NCI-H1930 (cell line): ENCODE measurements at places on chromosomes 6 and 20.

DNA sequence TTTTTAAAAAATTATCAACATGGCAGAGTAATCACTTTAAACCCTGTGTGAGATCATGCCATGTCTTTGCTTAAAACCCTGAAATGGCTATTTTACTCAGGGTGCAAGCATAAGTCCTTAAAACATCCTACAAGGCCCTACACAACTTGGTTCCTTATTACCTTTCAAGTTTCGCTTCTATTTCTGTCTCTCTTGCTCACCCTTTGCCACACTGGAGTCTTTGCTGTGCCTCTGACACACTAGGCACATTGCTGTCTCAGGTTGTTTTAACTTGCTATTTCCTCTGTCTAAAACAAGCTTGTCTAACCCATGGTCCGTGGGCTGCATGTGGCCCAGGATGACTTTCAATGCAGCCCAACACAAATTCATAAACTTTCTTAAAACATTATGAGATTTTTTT, 55.6 kb downstream of the KIAA0408 start:
- no peak for DNase-seq

GRCh38 chr20:15476186-15476585, 1097.1 kb downstream of the KIF16B start:
- no peak for DNase-seq

GRCh38 chr6:32195902-32196681, 3.6 kb upstream of the GPSM3 start:
- DNase-seq = peak; percentile 88

GRCh38 chr6:34138914-34139510, 6.9 kb downstream of the GRM4 start:
- DNase-seq = no peak

GRCh38 chr20:33910056-33910455, 83.7 kb upstream of the RALY start:
- no peak for DNase-seq

- DNase-seq = no peak
Observed at GRCh38 chr6:121896363-121896762, 460.9 kb downstream of the GJA1 start.

DNA sequence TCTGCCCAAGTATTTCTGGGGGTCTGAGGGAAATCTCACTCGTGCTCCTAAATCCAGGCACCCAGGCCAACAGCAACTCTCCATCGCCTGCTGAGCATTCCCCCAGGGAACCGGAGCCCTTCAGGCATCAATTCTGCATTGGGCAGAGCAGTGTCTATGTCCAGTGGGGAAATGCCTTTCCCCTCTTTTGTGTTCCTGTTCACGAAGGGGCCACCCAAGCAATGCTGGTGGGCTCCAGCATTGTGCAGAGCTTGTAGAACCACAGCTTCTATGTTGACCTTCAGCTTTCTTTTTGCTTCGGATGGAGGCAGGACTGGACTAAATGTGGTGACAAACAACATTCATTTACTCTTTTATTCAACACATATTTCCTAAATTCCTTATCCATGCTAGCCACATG, 27.2 kb upstream of the DDR1 start:
- DNase-seq = no peak

DNA sequence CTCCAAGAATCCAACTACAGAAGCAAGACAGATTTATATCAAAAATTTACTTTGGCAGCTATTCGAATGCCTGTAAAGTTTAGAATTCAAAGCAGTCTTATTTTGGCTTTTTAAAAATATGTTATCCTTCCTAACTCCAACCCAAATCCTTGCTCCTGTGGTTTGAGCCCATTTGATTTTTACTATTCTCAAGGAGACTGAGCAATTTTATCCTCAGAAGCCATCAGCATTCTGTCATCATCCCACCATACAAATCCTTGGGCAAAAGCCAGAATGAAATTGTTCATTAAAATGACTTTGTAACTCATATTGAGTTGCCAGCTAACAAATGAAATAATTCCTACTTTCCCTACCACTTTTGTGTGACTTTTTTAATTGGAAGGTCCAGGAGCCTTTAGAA, 392.8 kb downstream of the ADGRB3 start:
- DNase-seq = no peak

DNA sequence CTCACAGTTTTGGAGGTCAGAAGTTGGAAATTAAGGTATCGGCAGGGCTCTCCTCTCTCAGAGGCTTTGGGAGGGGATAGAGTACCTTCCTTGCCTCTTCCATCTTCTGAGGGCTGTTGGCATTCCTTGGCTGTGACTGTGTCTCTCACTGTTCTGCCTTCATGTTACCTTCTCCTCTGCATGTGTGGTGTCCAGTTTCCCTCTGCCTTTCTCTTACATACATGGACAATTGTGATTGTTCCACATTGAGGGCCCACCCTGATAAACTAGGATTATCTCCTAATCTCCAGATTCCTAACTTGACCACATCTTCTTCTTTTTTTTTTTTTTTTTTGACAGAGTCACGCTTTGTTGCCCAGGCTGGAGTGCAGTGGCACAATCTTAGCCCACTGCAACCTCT, 72.1 kb upstream of the SPACA1 start:
- no peak for DNase-seq

DNA sequence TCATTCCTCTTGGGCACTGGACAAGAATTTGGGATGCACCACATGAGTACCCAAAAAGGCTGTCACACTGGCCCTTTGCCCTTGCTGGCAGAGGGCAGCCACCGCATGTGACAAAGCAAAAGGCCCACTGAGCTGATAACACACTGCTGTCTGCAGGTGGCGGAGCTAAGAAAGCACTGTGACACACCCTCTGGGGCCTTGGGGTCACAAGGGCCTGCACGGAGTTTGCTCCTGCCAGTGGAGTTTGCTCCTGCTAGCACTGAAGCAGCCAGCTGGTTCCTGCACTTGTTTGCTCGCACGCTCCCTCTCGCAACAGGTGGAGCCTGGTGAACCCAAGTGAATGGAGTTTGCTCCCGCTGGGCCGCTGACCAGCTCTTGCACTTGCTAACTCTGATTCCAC, 132.6 kb downstream of the LCA5 start:
- no peak for DNase-seq

DNA sequence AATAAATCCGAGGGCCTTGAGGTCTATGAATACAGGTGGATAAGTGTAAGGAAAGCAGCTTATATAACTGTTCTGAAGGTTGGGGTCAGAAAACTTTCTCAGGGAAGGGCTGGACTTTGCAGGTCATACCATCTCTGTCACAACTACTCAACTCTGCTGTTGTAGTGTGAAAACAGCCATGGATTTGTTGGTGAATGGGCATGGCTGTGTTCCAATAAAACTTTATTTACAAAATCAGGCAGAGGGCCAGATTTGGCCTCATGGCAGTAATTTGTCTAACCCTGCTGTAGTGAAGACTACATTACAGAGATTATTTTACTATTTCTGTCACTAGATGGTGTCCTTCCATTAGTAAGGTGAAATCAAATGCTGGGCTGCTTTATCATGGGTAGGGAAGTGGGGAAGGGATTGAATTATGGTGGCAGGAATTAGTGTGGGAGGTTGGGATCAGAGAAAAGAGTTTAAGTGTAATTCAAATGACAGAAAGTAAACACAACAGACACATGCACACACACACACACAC, 409.6 kb upstream of the CHD6 start:
- DNase-seq = no peak

DNA sequence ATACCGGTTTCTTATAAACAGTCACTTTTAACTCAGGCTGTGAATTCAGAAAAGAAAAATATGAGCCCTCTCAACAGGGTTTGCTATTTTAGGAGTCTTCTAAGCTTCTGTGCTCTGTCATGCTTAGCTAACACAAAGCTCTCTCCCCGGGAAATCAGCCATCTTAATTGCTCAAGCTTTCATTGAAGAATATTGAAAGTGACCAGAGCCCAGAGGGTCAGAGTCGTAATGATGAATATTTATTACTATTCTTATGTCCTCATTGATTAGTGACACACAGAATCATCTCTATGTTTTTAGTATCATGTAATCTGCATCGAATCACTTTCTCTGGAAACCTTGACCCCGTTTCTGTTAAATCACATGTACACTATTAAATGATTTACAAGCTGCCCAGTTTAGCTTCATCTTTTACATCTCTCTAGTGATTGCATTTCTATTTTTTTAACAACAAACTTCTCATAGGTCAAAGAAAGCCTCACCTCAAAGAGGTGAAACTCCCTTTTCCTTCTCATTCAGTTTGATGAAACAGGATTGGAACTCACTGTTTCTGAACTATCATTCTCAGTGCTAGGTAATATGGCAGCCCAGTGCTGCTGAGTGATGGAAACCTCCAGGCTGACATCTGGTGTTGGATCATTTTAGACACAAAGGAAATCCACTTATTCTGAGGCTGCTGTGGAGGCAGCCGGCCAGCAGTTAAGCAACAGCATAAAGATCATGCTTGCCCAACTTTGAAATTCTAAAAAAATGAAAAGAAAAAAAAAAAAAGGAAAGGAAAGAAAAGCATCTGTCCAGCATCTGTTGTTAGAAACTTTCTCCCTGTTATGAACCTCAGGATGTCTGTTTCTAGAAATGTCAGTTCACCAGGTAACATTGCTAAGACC, 96.3 kb downstream of the RFPL4B start:
- DNase-seq = no peak

GRCh38 chr6:134172706-134173365, 120.4 kb upstream of the SLC2A12 start:
- DNase-seq = no peak

DNA sequence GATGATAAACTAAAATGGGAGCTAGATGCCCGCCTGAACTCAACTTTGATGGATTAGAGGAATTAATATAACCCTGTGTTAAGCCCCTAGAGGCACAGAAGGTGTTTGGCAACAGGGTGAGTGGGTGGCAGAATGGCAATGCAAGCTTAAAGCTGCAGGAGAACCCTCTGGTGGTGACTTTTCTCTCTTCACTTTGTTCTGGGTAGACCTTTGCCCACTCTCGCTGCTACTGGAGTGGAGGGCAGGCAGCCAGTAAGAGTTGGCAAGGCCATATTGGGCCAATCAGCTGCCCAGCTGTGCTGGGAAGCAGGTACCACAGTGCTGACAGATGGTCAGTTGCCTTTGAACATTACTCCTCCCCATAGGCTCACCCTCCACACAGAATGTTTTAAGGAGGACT, 468.2 kb downstream of the MMUT start:
- DNase-seq = no peak

GRCh38 chr20:43959920-43960227, 45.2 kb downstream of the TOX2 start:
- DNase-seq = no peak

DNA sequence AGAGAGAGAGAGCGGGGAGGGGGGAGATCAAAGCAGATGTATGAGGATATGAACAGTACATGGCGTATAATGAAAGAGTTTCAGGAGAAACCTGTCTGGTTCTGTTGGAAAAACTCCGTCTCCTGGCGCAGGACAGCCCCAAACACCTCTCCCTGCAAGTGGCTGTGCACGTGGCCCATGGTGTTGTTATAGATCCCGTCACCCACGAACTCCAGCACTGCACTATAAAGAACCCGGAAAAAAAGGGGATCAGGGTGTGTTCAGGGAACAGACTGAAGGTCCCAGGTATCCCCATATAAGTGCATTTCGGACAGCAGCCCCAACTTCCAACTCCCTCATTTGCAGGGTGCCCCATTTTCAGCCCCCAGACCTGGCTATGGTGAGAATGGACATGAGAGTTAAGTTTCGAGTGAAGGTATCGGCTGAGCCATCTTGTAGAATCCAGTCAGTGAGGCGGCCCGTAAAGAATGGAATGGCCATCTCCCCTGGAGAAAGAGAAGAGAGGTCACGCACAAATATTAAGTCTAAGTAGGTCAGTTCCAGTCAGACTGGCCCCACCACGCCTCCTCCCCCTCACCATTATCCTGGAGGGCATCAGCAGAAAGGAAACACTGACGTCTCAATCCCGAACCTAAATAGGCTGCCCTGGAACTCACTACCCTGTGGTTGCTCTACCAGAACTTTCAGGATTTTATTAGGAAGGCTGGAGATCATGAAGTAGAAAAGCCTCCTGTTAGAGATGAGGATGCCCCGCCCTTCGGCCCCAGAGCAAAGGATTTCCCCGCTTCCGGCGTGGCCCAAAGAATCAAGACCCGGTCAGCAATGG, 1.3 kb downstream of the TAP1 start:
- DNase-seq = no peak
